Stimulated activated CD4-positive, alpha-beta T cell treated with anti-CD3 and anti-CD28 coated beads, Interleukin-15, amount 100 ng/mL, for 1 hour (primary cell): ENCODE measurements at places on chromosomes 7 and 10.
A peak's percentile ranks its signal among the peaks of the same experiment; 100 is the strongest.

GRCh38 chr7:125299003-125299765 lies 369.6 kb upstream of the POT1 start:
- no peak for DNase-seq

- no peak for DNase-seq
These were observed 528.9 kb downstream of the PARD3 start for GRCh38 chr10:34286136-34286739.

- DNase-seq, result no peak
These were observed 20.8 kb downstream of the BRAF start for GRCh38 chr7:140903741-140904480.

DNA sequence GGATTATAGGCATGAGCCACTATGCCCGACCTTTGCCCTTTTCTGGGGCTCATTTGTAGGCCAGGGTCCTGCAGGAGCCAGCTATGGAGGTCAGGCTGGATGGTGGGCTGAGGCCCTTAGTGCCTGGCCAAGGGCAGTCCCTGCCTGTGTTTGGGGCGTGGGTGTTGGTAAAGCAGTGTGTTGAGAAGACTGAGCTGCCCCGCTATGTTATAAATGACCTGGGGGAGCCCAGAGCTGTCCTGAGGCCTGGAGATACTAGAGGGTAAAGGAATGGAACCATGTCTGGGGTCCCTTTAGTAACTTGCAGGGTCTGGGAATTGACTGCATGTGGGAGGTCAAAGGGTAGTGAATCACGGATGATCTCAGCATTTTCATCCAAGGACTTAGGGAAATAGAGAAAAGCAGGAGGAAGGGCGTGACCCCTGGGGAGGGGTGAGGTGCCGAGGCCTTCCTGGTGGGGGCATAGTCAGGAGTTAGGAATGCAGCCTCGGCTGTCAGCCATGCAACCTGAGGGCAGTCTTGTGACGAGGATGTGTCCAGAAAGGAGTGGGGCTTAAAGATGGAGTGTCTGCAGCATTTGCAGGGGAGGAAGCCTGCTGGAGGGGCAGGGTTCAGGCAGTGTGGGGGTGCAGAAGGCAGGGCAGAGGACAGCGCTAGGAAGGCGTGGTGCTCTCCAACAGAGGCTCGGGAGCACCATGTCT lies 31.5 kb downstream of the TMEM248 start:
- DNase-seq, result no peak

DNA sequence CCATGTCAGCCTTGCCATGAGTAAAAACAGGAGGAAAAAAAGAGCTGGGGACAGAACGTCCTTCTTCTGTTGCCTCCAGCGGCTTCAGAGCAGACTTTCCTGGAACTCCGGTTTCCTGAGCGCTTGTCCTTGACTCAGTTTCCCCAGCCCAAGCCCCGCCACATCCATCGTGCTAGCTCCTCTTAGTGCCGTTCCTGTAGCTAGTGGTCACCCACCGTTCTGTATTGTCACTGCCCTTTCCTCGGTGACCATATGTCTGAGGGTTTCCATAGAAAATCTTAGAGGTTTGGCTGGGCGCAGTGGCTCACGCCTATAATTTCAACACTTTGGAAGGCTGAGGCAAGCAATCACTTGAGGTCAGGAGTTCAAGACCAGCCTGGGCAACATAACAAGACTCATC lies 100.1 kb downstream of the CUX1 start:
- DNase-seq, result no peak

- no peak for DNase-seq
These were observed 53.0 kb downstream of the KLRG2 start for GRCh38 chr7:139430443-139430842.

- no peak for DNase-seq
These were observed 1013.5 kb downstream of the GATA3 start for GRCh38 chr10:9068003-9068402.

GRCh38 chr7:142809671-142810070 lies 38.9 kb downstream of the PRSS2 start:
- DNase-seq, result no peak

GRCh38 chr7:45911311-45911710 lies 9.8 kb downstream of the IGFBP3 start:
- DNase-seq, result no peak

DNA sequence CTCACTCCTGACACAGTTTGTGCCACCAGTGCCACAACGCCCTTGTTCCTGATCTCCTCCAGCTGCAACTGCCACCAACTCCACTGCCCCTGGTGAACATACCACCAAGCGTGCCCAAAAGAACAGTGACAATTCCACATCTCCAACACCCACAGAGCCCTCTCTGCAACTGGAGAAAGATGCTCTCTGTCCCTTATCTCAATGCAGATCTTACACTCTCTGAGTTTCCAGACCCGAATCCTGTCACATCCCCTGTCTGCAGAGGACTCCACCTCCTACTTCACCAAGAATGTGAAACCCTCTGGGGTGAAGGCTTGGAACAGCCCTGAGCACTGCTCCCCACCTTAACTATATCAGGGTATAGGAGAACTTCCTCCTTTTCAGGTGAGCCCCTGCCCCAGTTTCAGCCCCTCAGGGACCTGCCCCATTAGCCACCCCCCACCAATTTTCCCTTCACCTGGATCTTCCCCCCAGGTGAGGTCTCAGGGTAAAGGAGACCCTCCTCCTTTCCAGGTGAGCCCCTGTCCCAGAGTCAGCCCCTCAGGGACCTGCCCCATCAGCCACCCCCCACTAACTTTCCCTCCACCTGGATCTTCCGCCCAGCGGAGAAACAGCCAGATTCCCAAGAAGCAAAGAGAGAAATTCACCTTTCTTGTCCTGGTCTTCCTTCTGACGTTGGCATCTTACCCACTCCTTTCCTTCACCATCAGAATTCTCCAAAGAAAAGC lies 55.0 kb downstream of the CPXM2 start:
- DNase-seq, result no peak

DNA sequence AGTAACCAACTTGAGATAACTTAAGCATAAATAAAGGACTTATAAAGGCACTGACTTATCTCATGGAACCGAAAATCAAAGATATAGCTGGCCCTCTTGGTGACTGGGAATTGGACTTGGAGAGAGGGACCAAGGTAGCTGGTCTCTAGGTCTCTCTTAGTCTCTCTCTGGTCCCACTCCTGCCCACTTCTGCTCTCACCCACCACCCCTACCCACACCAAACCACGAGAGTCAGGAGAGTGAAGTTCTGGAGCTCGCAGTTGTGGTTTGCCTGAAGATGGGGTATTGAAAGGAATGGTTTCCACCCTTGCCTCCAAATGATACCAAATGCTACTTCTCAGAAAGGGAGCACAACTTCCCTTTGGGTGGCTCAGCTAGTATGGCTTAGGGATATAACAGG lies 216.3 kb downstream of the LRMDA start:
- no peak for DNase-seq

- DNase-seq, result no peak
These were observed 125.7 kb downstream of the ADCY1 start for GRCh38 chr7:45699726-45700390.

GRCh38 chr7:137488038-137488437 lies 144.5 kb upstream of the PTN start:
- no peak for DNase-seq

- no peak for DNase-seq
These were observed 38.6 kb downstream of the YKT6 start for GRCh38 chr7:44239361-44239760.

DNA sequence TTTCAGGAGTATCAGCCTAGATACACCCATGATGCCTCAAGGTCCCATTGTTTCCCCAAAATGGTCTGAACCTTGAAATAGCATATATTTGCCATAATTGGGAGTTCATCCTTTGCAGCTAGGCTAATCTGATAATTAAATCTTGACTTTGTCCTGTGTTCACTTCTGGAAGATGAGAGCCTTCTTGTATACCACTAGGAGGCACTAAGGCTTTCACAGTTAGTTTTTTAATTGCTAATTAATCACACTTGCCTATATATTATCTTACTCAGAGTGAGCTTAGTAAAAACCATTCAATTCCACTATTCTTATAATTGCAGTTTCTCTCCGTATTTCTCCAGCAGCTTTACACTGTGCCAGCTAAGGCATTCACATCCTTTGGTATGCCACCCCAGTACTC lies 48.7 kb upstream of the MAGI2 start:
- DNase-seq, result no peak

DNA sequence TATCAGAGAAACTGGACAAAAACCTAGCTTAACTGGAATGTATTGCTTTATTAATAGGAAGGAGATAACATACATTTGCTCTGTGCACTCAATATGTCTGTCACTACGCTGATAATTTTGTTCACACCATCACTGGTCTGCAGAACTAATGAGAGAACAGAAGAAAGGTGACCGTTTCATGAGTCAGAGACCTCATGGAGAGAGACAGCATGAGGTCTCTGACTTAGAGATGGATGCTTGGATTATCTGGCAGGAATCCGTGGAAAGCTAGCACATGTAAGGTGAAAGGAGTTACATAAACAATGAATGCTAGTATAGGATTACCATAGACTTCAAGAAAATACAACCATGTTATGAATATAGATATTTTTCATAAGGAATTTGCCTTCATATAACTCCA lies 947.3 kb downstream of the IPMK start:
- DNase-seq, result no peak

DNA sequence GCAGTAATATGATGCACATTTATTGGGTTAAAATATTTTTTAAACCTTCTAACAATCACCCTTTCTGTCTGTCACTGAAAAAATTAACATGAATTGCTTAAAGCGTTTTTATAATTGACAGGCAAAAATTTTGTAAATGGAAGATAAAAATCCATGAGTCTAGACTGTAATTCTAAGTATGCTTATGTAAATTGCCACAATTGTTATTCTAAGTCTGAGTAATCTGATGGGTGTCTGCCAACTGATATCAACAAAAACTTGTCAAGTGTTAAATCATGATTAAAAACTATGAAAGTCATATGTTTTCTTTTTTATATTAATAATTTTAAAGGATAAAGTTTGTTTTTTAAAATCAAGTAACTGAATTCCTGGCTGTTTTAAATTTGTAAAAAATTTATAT lies 208.2 kb downstream of the CDK14 start:
- DNase-seq, result no peak

DNA sequence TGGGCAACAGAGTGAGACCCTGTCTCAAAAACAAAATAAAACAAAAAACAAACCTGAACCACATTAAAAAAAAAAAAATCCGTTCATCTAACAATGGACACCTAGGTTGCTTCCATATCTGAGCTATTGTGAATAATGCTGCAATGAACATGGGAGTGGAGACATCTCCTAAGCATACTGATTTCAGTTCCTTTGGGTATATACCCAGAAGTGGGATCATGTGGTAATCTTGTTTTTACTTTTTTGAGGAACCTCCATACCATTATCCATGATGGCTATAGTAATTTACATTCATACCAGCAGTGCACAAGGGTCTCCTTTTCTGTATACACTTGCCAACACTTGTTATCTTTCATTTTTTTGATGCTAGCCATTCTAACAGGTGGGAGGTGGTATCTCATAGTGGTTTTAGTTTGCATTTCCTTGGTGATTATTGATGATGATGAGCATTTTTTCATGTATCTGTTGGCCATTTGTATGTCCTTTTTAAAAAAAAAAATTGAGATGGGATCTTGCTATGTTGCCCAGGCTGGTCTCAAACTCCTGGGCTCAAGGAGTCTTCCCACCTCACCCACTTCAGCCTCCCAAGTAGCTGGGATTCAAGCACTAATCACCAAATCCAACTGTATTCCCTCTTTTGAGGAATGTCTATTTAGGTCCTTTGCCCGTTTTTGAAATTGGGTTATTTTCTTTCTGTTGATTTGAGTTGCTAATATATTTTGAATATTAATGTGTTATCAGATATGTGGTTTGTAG lies 17.5 kb downstream of the CDK13 start:
- DNase-seq, result no peak

DNA sequence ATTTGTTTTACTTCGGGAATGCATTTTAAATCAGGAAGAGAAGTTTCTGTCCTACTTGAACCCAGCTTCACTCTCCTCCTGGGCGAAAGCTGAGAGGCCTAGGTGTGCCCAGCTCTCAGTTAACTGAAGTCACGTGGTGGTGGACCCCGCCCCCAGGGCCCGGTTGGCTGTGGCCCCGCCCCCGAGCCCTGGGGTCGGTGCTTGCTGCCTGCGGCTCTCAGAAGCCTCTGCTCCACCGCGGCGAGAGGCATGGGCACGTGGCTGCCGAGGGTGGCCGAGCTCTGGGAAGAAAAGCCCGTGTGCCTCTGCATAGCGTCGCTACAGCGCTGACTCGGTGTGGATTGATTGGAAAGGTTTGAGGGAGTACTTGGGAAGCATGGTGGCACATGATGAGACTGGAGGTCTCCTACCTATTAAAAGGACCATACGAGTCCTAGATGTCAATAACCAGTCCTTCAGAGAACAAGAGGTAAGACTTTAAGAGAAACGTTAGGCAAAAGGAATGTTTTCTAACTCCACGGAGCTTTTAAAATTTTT lies 34.1 kb downstream of the NET1 start:
- DNase-seq, result peak; percentile 75

- DNase-seq, result no peak
These were observed 27.9 kb upstream of the CDK14 start for GRCh38 chr7:90568213-90568612.

DNA sequence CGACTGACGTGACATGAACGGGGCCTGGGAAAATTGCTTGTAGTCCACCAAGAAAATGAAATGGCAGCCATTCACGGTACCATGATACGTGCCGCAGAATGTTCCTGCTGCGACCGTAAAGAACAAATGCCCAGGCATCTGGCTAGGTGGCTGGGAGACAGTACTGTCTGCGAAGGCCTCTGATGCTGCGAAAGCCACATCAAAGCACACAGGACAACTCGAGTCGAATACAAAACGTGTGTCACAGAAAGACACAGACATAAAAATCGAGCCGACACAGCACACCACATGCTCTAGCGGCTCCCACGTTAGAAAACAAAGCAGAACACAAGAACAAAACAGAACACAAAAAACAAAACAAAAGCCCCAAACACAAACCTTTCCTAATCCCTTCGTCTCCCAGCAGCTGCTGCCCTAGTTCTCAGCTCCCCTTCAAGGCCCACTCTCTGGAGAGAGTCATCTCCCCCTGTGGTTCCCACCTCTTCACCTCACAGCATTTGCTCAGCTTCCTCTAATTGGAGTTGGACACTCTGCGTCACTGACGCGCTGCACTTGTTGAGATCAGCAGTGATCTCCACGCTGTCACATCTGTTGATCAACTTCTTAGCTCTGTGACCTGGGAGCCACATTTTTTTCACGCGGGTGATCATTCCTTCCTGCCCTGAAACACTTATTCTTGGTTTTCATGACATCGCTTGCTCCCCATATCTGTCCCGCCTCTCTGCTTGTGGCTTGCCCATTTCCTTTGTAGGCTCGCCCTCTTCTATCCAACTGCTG lies 112.2 kb downstream of the CLEC2L start:
- peak; percentile 35 for DNase-seq

GRCh38 chr10:123582084-123582989 lies 83.8 kb upstream of the GPR26 start:
- peak; percentile 25 for DNase-seq

- DNase-seq, result no peak
These were observed 59.7 kb downstream of the SVIL start for GRCh38 chr10:29575098-29575455.

- no peak for DNase-seq
These were observed 89.6 kb downstream of the EGFR start for GRCh38 chr7:55108401-55108800.

- DNase-seq, result no peak
These were observed 41.7 kb upstream of the HSPA12A start for GRCh38 chr10:116784035-116784434.

- no peak for DNase-seq
These were observed 25.9 kb downstream of the HSPB1 start for GRCh38 chr7:76328389-76328788.
